ENCODE measurements at places on chromosomes 3 and 15.

DNA sequence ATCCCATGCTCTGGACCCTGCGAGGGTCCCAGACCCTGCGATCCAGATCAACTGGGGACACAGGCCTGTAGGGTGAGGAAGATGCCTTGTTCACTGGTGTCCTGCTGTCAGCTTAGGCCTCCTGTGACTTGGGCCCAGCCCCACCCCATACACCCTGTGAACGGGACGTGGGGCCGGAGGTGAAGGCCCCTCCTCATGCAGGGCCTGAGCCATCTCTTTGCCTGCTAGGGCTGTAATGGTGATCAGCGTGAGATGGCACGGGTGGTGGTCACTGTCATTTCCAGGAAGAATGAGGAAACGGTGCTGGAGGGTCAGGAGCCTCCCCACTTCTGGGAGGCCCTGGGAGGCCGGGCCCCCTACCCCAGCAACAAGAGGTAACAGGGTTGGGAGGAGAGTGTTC is 12.4 kb downstream of the VILL start:
- DNase-seq = no peak

DNA sequence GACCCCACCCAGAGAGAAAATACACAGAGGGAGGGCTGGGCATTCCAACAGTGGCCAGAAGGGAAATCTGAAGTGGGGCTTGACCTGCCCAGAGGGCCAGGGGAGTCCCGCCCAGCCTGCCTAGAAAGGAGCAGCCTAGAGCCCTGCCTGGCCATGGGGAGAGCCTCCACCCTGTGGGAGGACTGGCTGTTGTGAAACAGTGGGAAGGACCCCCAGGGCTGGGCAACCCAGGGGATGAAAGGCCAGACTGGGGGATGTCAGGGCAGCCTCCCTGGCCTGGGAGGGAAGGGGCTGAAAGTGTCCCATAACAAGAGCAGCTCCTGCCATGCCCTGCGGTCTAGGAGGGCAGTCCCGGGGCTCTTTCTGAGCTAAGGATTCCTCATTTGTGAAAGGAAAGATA is 69.0 kb downstream of the SLC12A8 start:
- DNase-seq = no peak

- no peak for DNase-seq
These were observed 5.0 kb upstream of the SGO1 start for GRCh38 chr3:20190991-20191390.

- DNase-seq = no peak
These were observed 241.5 kb upstream of the SATB1 start for GRCh38 chr3:18666655-18667054.

DNA sequence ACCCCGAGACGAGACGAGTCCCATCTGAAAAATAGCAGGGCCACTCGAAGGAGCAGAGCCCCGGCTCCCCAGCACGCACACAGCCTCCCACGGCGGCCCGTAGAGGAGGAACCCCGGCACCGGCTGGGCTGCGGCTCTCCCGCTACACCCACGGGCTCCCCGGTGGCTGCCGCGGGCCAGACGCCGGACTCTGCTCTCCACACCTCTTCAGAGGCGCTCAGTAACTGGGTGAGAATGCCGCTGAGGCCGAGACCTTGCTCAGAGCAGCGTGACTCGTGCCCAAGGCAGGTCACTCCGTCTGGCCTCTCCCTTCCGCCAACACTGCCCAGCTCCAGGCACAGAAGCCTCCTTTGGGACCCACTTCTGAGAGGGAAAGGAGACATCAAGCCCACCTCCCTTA is 34.4 kb downstream of the TNK2 start:
- no peak for DNase-seq

- no peak for DNase-seq
These were observed 133.1 kb downstream of the IL1RAP start for GRCh38 chr3:190646996-190647395.

- no peak for DNase-seq
These were observed 92.0 kb upstream of the VEPH1 start for GRCh38 chr3:157595259-157595658.

- no peak for DNase-seq
These were observed 432.4 kb upstream of the ATP10A start for GRCh38 chr15:26295336-26296085.

DNA sequence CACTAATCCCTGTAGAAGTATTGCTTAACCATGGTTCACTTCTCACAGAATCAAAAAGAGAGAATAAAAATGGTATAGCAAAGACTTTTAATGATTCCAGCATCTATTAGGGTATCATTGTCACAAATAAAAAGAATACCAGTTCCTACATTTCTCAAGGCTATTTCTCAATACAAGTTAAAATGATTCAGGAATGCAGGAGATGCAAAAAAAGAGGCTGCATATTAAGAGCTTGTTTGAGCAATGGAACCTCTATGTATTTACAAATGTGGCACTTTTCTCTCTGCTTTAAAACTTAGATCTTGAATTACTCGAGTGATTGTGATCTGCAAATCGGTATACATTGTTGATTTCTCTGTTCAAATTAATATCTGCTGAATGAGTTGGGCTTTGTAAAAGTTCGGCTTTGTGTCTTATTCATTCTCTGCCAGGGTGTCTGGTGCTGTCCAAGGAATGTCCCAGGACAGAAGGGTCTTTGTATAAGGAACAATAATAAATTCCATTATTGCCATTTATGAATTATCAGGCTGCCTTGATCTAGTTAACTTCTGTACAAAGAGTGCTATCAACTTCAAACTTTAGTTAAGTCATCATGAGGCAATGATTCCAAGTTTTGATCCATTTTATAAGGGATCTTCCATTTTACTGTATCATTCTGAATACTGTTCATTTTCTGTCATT is 364.2 kb downstream of the RBMS3 start:
- no peak for DNase-seq

DNA sequence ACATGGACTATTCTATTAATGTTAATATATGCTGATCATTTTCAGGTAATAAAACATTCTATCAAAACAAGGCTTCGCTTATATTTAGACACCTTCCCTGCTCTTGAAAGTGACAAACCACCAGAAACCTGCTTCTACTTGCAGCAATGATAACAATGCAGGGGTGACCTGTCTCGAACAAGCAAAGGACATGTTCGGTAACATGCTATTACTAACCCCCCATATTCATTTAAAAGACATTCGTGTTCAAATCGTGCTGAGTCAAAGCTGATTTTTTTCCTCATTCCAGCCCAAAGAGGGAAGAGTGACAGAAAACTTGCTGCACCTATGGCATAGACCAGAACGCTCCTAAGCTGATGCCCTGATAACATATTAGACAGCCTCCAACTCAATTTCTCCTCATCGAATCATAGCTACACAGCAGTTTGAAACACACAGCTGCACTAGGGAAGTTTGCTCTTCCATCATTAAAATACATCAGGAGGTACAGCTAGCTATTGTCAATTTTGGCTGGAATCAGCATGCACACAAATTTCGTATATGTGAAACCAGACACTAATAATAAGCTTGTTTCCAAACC is 341.5 kb downstream of the FOXP1 start:
- DNase-seq = no peak

DNA sequence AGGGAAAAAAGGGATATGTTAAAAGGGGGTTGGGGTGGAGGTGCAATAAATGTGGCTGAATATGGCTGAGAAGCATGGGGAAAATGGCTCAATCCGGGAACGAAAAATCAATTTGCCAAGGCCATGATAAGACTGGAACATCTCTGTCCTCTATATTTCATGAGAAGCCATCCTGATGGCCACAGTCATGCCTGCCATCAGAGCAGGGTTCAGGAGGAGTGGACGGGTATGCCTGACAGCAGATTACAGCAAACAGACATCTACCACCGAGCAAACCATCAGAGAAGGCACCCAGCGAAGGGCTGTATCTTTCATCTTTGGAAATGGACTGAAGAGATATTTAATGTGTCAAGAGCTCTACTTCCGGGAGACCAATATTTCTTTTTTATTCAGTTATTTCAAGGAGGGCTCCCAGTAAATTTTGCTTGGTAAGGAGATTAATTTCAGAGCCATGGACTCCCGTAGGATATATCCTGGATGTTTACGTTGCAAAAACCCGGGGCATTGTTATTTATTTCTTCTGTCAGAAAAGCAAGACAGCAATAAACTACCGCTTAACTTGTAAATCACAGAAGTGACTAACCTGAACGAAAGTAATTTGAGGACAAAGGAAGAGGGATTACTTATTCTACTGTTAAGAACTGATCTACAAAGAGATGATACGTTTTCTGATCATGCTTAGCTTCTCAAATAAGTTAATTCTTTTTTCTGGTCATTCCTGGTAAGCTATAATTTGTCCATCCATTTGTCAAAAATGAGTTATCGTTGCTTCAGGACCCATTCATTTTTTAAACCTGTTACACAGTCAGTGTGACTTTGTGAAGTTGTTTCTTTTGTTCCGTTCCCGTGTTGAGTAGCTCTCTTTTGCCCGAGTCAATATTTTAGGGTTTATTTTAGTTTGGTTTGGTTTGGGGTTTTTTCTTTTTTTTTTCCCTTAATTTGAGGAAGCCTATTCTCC is 80.6 kb upstream of the CHD2 start:
- no peak for DNase-seq

- no peak for DNase-seq
These were observed 26.9 kb upstream of the EHHADH start for GRCh38 chr3:185280572-185281365.

DNA sequence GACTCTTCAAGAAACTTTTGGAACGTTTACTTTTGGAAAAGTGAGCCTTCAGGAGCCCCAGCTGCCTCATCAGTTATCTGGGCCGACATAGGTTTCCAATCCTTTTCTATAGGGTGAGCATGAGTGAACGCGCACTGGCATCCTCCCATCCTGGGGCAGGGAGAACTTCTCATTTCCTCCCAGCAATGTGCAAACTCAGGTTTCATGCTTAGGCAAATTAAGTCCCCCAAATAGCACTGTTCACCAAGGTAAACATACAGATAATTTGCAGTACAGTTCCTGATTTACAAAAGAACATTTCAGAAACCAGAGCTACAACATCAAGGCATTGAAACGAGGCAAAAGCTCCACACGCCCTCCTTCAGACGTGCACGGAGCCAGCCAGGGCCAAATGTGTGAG is 333.5 kb upstream of the NR2E3 start:
- no peak for DNase-seq

DNA sequence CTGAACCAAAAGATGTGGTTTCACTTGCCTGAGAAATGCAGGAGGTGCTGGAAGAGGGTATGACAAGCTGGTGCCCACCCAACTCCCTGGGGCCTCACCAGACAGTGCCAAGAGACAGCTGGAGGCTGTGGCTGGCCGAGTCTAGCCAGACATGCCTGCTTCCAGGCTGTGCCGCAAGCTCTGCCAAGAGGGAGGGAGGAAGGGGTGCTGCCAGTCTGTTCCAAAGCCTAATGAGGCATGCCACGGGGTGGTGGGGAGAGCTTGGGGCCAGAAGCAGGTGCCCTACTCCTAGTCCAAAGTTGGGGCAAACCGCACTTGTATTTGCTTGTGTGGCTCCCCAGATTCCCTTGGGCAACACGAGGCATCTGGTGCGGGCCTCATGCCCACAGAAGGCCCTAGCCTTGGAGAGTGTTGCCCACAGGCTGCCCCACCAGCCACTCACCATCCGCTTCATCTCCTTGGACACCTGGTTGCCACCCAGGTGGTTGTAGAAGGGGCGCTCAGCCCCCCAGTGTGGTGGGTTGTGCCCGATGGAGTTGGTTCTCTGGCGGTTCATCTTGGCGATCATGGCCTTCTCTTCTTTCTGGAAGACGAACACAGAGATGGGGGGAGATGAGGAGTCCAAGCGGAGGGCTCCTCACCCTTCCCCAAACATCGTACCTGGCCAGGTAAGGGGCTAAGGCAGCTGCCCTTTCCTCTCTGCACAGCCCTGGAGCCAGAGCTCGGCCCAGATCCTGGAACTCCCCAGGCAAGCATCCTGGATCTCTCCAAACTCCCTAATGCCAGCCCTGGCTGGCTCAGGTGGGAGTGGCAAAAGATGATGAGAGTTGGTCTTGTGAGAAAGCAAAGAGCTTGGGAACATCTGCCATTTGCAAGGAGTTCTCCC is 123.4 kb downstream of the SEC22A start:
- no peak for DNase-seq

DNA sequence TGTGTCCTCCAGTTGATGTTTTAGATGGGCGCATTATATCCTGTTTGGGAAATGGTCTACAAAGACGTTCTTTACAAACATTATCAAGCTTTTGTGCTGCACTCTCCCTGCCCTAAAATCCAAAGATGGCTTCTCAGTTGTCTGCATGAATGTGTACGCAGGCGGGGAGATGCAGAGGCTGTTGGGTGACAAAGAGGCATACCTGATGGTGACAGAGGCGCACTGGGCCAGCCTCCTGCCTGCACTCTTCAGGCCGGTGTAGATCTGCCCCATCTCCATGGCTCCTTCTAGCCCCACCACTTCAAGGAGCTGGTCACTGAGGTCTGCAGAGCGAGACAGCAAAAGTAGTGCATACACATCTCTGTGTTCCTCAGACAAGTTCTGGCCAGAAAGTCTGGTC is 55.8 kb upstream of the ETV5 start:
- no peak for DNase-seq

GRCh38 chr3:45981346-45982074 is 14.1 kb downstream of the FYCO1 start:
- no peak for DNase-seq

GRCh38 chr3:73855813-73856212 is 231.1 kb upstream of the PDZRN3 start:
- no peak for DNase-seq

- no peak for DNase-seq
These were observed 18.3 kb downstream of the PODXL2 start for GRCh38 chr3:127647166-127647844.

GRCh38 chr15:89352476-89352875 is 17.9 kb upstream of the POLG start:
- no peak for DNase-seq

- no peak for DNase-seq
These were observed 114.0 kb upstream of the ALDH1A3 start for GRCh38 chr15:100765467-100766241.

- no peak for DNase-seq
These were observed 75.0 kb downstream of the HCN4 start for GRCh38 chr15:73293773-73294172.

DNA sequence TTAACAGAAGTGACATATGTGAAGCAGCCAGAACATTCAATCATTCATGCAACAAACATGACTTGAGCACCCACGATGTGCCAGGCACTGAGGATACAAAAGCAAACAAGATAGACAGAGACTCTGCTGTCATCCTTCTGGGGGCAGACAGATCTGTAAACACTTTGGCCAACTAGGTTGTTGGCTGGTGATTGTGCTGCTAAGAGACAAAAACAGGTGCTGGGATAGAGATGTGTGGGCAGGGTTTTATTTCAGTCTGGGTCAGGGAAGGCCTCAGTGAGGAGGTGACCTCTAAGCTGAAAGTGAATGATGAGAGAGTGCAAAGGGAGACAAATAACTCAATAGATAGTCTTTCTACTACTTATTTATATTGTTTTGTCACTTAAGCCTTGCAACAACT is 147.0 kb upstream of the VEPH1 start:
- DNase-seq = no peak

- DNase-seq = no peak
These were observed 1.4 kb downstream of the DHFR2 start for GRCh38 chr3:94061297-94061696.

All from cortex of kidney (tissue), 1 donor.